ENCODE measurements at places on chromosomes 7 and 10.

DNA sequence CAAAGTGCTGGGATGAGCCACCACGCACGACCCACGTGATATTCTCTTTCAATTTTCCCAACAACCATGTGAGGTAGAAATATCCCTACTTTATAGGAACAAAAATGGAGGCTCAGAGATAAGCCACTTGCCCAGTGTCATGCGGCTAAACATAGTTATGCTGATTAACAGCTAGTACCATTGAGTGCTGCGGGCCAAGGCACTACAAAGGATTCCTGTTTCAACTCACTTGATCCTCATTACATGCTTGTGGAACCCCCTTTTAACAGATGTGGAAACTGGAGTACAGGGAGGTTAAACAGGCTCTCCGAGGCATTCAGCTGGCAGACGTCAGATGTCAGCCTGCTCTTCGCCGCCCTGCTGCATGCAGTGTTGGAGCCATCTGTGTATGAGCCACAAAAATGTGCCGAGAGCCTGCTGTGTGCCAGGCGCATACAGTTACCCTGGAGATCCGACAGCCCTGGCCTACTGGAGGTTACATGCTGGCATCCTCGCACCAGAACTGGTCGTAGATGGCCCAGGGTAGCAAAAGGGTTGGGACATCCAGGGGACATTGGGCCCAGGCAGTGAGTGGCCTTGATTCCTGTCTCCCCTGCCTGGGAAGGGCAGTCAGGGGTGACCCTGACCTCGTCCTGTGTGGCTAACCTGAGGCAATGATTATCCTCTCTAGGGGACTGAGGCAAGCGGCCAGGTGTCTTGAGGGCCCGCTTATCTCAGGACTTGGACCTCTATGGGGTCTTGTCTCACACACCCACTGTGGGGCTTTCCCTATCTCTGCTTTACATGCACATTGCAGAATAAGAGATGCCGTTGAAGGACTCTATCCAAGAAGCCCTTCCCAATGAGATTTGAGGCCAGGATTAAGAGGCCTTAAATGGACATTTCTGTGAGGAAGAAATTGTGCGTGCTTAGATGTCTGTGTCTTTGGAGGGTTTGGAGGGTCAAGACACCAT is 18.5 kb upstream of the SRGN start:
- DNase-seq: no peak

GRCh38 chr10:61845950-61846268 is 55.6 kb upstream of the ARID5B start:
- no peak for DNase-seq

DNA sequence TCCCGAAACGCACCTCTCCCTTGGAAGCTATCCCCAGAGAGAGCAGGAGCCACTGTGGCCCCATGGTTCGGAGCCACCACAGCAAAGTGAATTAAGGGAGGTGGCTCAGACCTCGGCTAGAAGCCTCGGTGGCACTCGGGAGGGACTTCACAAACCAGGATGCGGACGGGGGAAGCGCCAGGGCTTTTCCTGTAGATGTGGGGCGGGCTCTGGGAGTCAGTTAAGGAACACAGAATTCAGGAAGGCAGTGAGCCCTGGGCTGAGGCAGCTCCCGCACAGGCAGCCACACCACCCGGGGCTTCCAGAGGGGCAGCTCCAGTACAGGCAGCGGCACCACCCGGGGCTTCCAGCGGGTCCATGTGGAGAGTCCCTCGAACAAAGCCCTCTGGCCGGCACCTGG is 42.7 kb upstream of the DPYSL4 start:
- no peak for DNase-seq

DNA sequence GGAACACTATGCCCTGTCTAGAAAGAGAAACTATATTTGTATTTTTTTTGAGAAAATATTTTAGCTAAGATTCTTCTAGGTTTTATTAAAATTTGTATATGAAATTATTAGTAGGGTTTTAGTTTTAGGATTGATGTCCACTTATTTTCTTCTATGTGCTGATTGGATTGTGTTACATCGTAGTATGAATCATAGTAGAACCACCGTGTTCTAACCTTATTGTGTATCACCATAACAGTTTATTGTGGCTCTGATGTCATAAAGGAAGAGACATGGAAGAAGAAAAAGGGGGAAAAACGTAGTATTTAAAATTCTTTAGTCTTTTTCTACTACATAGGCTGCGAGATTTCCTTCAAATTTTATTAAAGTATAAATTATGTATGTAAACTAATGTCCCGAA is 1.9 kb downstream of the AGBL3 start:
- DNase-seq: no peak

DNA sequence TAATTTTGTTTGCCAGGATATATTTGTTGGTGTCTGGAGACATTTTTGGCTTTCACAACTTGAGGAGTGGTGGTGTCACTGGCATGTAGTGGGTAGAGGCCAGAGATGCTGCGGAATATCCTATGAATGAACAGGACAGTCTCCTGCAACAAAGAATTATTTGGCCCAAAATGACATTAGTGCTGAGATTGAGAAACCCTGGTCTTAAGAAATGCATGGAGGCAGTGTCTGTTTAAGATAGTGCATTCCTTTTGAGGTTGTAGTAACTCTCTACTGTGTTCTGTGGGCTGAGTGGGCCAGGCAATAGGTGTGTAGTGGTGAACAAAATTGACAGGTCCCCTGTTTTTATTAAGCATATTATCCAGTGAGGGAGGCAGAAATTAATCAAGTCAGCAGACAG is 165.5 kb downstream of the CDK14 start:
- DNase-seq: no peak

- DNase-seq: no peak
Observed at GRCh38 chr10:97664282-97664850, 22.7 kb downstream of the AVPI1 start.

DNA sequence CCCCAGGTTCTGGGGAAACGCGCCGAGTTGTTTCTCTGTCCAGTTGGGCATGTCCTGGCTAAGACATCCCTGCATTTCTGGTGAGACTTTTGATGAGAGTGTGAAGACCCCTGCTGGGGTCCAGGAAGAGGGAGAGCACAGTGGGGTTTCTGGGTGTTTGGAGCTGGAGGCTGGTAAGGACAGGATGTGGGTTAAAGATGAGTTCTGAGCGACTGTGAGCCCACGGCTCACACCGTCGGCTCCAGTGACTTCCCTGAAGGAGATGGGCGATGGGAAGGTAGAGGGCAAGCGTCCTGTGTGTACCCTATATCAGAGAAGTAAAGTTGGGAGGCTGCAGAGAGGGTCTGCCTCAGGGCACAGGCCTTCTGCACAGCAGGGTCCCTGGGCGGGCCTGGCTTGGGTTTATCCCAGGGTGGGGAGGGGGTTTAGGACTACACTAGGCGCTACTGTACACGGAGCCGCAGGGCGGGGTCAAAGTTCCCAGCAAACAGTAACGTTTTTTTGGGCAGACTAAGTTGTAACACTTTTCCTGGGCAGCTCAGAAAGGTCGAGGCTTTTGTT is 3.6 kb downstream of the EMX2 start:
- no peak for DNase-seq

DNA sequence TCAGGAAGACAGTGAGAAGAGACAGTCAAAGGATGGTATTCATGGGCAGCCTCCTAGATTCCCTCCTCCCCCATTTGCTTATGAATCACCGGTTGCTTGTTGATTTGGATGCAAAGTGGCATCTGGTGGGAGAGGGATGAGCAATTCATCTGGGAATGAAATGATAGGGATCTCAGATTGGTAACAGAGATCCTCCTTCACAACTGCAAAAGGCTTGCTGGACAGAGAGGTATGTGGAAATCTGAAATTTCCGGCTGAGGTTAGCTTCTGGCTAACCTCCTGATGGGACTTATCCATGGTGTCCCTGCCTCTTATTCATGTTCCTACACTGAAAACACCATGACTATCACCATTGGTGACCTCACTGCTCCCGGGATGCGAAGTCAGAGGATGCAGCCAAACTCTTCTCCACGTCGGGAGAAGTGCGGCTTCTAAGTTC is 48.4 kb upstream of the PODXL start:
- DNase-seq: no peak

Measured in stimulated activated CD8-positive, alpha-beta memory T cell treated with anti-CD3 and anti-CD28 coated beads, Interleukin-15, amount 100 ng/mL, for 4 hours (primary cell).